PC-3 (cell line): ENCODE measurements at places on chromosomes 12 and 14.

DNA sequence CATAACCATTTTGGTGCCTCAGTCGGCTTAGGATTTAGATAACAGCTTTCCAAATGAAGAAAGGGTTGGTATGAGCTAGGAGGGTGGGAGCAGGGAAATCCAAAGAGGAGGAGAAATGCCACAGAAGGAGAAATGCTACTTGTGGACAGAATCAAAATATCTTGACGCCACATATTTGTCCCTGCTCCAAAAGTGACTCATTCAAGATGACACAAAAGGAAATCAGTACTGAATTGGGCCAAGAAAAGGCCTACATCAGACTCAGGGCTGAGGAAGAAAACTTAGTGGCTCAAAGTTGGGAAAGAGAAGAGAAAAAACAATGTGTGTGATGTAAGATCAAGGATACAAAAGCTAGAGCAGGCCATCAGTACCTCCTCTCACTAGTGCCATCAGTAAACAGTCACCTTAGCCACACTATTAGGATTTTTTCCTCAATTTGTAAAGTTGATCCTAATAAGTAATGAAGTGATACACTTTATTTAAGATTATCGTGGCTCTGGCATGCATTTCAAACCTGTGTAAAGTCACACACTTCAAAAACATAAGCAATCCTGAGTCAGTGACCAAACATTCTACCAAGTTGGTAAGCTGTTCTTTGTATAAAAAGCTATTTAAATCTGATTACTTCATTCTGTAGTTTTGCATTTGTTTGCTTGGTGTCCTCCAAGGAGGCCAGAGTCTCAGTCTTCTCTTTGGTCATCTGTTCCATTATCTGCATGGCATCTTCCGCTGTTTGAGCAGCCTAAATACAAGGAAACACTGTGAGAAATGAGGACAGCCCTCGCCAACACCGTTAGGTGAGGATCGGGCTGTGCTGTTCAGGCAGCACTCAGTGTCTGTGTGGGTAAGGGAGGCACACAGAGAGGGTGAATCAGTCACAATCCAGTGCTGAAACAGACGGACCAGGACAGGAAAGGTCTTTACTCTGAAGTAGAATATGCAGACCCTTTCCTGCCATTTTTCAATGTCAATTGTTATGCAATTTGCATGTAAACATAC is 52.6 kb upstream of the VPS33A start:
- H3K4me1 ChIP-seq: peaks cover 27% of the 10 kb centered on the region
- DNase-seq: peak; percentile 82
- H3K4me3 ChIP-seq: no peak overlapping the region
- H3K27me3 ChIP-seq: no peaks in the 10 kb centered on the region

DNA sequence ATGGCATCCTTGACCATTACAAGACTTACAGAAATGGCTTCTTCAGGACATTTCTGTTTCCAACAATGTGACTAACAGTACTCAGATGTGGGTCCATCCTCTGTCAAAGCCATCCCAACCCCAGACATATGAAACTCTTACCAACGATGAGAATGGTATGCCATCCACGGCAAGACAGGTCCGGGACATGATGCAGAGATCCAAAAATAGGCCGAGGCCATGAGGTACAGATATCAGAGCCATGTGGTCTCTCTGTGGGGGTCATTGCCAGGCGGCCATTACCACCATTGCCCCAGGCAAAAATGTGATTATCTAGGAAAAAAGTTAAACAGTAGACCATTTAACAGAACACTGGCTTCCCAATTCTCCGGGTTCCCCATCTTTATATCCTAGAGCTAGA is 27.5 kb downstream of the ZC2HC1C start:
- no peak overlapping the region for H3K27ac ChIP-seq
- peaks cover 4% of the 10 kb centered on the region; the same call in 1 of the 2 replicates for H3K36me3 ChIP-seq
- H3K27me3 ChIP-seq: no peaks in the 10 kb centered on the region
- no peaks in the 10 kb centered on the region for H3K4me1 ChIP-seq
- no peak for DNase-seq

- no peak overlapping the region for H3K4me3 ChIP-seq
- peaks cover 3% of the 10 kb centered on the region; the same call in 1 of the 2 replicates for H3K4me1 ChIP-seq
- no peak for DNase-seq
- H3K27me3 ChIP-seq: no peaks in the 10 kb centered on the region
- no peaks in the 10 kb centered on the region for H3K36me3 ChIP-seq
- no peak overlapping the region for H3K27ac ChIP-seq
Measured at GRCh38 chr14:61121355-61121787, 140.3 kb downstream of the SLC38A6 start.

DNA sequence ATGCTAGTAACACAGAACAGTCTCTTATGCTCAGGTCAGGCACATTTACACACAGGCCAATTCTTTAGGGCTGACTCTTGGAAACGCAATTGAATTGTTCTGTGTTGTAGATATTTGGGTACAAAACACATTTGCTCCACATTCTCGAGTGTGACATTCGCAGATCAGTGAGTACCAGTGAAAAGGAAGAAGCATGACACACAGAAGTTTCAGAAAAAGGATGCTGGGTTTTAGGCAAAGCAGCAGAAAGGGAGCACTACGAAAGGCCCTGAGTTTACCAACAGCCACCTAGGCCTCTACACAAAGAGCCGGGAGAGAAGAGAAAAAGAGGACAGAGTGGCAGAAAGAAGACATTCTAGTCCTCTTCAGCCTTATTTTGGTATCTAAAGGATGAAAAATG is 254.4 kb upstream of the BTG1 start:
- DNase-seq: no peak
- no peaks in the 10 kb centered on the region for H3K36me3 ChIP-seq
- no peak overlapping the region for H3K4me3 ChIP-seq
- peaks cover 14% of the 10 kb centered on the region for H3K4me1 ChIP-seq
- H3K27ac ChIP-seq: no peak overlapping the region

- no peak overlapping the region for H3K27ac ChIP-seq
- H3K4me1 ChIP-seq: peaks cover 8% of the 10 kb centered on the region
- no peak for DNase-seq
- no peak overlapping the region for H3K4me3 ChIP-seq
Measured at GRCh38 chr12:63820427-63820826, 24.1 kb upstream of the SRGAP1 start.
